ENCODE measurements at places on chromosomes 1 and 21.
A peak's percentile ranks its signal among the peaks of the same experiment; 100 is the strongest.

DNA sequence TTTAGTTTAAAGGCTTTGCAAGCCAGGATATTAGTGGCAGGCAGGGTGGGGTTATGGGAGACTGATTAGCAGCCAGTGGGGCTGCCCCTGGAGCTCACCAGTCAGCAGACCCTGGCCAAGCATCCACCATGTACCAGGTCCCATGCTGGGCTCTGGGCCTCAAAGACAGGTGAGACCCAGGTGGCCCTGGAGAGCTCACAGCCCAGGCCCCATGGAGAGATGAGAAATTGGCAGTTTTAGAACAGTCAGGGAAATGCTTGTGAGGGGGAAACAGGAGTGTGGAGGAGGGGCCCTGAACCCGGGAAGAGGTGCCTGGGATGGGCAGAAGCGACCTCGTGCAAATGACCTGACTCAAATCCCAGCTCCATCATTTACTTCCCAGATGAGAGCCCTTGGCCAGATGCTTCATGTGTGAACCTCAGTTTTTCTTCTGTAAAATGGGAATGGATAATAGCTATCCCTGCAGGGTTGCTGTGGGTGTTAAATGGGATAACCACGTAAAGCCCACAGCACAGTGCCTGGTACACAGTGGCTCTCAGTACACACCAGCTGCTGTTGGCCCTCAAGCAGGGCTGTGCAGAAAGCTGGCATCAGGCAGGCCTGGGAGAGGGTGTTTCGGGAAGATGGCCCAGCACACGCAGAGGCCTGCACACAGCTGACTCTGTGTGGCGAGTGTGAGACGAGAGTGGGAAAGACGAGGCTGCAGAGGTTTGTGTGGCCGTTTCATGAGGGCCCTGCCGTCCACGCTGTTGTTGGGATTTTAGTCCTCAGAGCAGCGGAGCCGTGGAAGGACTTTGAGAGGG lies 518.5 kb downstream of the PTPRU start:
- no peak for DNase-seq

DNA sequence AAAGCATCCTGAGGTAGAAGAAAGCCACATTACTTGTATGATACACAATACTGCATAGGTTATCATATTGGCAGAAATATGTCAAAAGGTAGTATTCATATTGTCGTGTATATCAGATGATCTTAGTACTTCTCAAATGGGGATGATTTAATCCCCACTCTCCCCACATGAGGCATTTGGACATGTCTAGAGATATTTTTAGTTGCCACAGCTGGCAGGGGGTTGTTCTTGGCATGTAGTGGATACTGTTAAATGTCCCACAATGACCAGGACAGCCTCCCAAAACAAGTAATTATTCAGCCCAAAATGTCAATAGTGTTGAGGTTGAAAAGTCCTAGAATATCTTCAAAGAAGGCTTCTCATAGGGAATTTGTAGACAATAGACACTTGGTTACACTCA lies 162.8 kb downstream of the NEGR1 start:
- no peak for DNase-seq

- no peak for DNase-seq
Observed at GRCh38 chr1:26546375-26546774, 16.8 kb downstream of the RPS6KA1 start.

GRCh38 chr1:221756830-221757551 lies 15.1 kb upstream of the DUSP10 start:
- no peak for DNase-seq

DNA sequence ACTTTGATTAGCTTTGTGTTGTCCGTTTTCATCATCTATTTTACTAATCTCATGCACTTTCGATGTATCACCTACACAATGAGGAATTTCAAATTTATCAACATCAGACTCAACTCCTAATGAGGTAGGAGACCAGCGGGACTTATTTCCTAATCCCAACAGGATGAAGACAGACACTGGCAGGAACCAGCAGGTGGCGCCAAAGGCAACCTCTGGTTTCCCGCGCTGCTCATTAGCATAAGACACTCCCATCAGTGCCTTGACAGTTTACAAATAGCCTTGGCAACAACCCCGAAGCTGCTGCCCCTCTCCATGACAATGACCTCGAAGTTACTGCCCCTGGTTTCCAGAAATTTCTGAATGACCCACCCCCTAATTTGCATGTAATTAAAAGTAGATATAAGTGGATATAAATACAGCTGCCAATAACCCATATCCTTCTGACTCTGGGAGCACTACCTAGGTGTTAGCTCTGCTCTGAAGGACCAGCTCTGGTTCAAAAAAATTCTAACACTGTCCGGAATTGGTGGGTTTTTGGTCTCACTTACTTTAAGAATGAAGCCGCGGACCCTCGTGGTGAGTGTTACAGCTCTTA lies 974.8 kb downstream of the ADGRL2 start:
- DNase-seq, result peak; percentile 93

GRCh38 chr1:163771637-163772036 lies 449.9 kb downstream of the NUF2 start:
- no peak for DNase-seq

- no peak for DNase-seq
Observed at GRCh38 chr21:30391492-30392025, 4.3 kb upstream of the KRTAP13-1 start.

GRCh38 chr1:206001476-206001888 lies 1.7 kb downstream of the RAB7B start:
- no peak for DNase-seq

DNA sequence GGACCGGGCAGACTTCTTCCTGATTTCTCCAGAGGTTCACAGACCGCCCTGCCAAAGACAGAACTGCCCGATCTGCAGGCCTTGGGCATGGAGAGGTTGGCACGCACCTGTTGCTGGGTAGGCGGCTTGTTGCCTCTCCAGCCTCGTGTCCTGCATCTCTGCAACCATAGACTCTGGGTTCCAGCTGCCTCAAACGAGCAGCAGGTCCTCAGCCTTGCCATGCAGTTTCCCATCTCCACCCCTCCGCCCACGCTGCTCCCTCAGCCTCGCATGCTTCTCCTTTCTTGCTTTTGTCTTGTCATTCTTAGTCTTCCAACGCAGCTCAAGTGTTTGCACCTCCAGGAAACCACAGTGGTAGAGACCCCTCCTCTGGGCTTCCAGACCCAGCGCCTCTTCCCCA lies 126.2 kb downstream of the LACTBL1 start:
- no peak for DNase-seq

DNA sequence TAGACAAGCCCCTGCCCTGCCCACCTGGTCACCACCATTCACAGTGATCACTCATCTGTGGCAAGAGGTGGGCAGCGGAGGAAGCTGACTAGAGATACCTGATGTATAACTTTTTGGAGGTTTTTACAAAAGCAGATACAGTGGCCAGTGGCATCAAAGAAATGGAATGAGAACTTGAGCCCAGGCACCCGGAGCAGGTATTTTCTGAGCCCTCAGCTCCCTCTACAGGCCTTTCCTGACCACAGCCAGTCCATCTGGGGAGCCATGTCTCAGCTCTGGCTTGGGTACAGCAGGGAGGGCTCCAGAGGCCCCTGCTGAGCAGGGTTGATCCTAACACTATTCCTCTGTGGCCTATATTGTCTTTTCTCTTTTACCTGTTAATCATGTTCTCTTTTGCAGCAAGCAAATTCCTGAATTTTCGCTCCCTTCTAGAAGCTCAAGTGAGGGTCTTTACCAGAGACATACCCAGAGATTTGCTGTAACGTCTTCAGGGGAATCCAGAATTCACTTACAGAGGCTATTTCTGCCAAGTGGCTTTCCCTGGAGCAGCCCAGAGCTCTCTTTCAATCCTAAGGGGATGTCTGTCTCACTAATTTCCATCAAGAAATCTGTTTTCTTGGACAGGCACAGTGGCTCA lies 27.3 kb downstream of the GPR157 start:
- peak; percentile 86 for DNase-seq

GRCh38 chr1:65459397-65459768 lies 38.9 kb downstream of the LEPR start:
- peak; percentile 73 for DNase-seq

GRCh38 chr1:37807220-37807554 lies 403 bp upstream of the C1orf122 start:
- DNase-seq, result no peak

GRCh38 chr1:33130297-33130696 lies 49.3 kb downstream of the AZIN2 start:
- DNase-seq, result no peak
